ENCODE measurements at places on chromosomes 1 and 21.

DNA sequence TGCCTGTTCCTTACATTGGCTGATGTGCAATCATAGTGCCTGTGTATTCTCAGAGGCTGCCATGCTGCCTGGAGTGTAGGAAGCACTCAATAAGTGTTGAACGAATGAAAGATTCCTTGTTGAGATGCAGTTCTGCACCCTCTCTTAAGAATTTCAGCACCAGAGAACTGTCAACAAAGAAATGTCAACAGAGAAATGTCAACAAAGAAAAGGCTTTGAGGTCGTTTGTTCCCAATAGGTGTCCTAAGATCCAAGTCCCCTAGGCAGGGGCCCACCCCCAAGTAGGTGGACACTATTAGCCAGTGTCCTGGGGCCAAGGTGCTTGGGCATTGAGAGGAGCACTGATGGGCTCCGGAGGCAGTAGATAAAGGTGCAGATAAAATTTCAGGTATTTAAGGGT is 12.6 kb downstream of the KCND3 start:
- H3K27ac ChIP-seq, result no peak overlapping the region
- peaks cover 89% of the 10 kb centered on the region for H3K27me3 ChIP-seq
- DNase-seq, result no peak
- H3K4me3 ChIP-seq, result no peak overlapping the region
- no peaks in the 10 kb centered on the region for H3K4me1 ChIP-seq
- peaks cover under 1% of the 10 kb centered on the region for H3K36me3 ChIP-seq

DNA sequence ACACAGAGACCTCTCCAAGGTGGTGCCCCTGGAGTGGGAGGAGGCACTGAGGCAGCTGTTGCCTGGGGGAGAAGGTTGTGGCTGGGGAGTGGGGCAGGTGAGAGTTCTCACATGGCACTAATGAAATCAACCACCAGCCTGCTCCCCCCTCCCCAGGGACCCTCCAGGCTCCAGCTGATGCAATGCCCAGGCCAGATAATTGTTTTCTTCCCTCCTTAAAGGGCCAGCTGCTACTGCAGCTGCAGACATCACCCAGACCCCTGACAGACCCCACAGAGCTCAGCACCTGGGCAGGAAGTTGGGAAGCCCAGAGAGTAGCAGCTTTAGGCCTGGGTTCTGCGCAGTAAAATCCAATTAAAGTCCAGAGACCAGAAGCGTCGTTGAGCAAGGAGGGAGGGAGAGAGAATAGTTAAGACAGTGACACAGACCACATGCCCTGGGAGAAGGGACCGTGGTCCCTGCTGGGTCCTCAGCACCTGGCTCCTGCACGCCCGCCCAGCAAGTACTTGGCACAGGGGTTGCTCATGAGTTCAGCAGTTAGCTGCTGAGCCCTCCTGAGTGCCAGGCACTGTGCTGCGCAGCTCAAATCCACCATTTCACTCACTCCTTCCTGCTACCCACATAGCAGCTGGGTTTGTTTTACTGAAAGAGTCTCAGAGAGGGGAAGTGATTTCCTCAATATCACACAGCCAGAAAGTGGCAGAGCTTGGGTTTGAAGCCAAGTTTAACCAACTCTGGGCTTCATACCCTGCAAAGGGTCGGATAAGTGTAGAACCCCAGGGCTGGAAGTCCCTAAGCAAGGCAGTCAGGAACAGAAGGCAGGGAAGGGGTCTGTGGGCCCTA is 1.9 kb downstream of the RIMS3 start:
- H3K4me1 ChIP-seq, result peaks cover 11% of the 10 kb centered on the region
- H3K36me3 ChIP-seq, result no peaks in the 10 kb centered on the region
- no peak for DNase-seq

- H3K27ac ChIP-seq, result no peak overlapping the region
- H3K4me3 ChIP-seq, result no peak overlapping the region
- DNase-seq, result no peak
- H3K4me1 ChIP-seq, result no peaks in the 10 kb centered on the region
- H3K36me3 ChIP-seq, result no peaks in the 10 kb centered on the region
- H3K27me3 ChIP-seq, result no peaks in the 10 kb centered on the region
Measured at GRCh38 chr1:71572038-71572437, 491.2 kb upstream of the ZRANB2 start.

DNA sequence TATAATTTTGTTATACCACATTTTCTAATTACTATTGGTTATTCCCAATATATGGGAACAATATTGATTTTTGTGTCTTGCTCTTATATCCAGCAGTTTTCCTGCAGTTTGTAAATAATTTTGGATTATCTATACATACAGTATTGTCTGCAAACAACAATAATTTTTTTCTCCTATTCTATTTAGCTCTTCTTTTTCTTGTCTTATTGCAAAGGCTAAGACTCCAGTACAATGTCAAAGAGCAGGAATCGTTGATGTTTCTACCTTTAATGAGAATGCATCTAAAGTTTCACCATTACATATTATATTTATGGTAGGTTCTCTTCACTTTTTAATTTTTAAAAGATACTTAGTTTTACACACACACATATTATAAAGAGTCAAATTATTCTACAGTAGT is 4.1 kb upstream of the AVPR1B start:
- peaks cover 52% of the 10 kb centered on the region for H3K27me3 ChIP-seq
- no peak overlapping the region for H3K4me3 ChIP-seq
- DNase-seq, result no peak
- peaks cover 7% of the 10 kb centered on the region for H3K36me3 ChIP-seq
- no peak overlapping the region for H3K27ac ChIP-seq

DNA sequence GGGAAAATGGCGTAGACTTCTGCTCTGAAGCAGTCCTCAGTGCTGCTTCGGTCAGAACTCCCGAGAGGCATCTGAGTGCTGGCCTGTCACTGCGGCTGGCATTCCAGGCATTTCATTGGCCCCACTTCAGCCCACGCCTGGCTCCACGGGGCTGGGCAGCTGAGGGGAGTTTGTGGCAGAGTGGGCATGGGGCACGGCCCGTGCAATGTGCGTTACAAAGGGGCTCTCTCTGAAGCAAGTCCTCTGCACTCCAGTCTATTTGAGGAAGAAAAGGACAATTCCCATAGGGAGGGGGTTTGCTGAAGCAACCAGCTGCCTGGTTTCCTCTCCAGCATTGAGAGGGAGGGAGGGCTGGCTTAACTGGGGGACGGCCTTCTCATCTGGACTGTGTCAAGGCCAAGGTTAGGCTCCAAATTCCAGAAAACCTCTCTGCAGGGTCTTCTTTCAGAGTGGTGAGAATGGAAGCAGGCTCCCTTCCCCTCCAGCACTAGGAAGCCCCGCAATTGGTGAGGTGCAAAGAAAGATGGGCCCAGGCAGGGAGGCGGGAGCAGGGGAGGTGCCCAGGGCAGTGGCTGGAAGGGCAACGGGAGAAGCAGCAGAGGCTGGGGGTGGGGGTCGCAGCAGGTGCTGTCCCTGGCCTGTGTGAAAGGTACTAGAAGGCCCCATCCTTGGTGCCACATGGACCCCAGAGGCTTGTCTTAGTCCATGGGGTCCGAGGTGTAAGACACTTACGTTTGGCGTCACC is 21.1 kb upstream of the GPR157 start:
- H3K27me3 ChIP-seq, result no peaks in the 10 kb centered on the region
- no peak for DNase-seq
- no peaks in the 10 kb centered on the region for H3K36me3 ChIP-seq
- H3K27ac ChIP-seq, result no peak overlapping the region

GRCh38 chr1:220300442-220301121 is 28.3 kb upstream of the RAB3GAP2 start:
- H3K36me3 ChIP-seq, result no peaks in the 10 kb centered on the region
- no peak for DNase-seq
- peaks cover 2% of the 10 kb centered on the region for H3K4me1 ChIP-seq
- peaks cover 42% of the 10 kb centered on the region for H3K27me3 ChIP-seq
- no peak overlapping the region for H3K27ac ChIP-seq
- no peak overlapping the region for H3K4me3 ChIP-seq

DNA sequence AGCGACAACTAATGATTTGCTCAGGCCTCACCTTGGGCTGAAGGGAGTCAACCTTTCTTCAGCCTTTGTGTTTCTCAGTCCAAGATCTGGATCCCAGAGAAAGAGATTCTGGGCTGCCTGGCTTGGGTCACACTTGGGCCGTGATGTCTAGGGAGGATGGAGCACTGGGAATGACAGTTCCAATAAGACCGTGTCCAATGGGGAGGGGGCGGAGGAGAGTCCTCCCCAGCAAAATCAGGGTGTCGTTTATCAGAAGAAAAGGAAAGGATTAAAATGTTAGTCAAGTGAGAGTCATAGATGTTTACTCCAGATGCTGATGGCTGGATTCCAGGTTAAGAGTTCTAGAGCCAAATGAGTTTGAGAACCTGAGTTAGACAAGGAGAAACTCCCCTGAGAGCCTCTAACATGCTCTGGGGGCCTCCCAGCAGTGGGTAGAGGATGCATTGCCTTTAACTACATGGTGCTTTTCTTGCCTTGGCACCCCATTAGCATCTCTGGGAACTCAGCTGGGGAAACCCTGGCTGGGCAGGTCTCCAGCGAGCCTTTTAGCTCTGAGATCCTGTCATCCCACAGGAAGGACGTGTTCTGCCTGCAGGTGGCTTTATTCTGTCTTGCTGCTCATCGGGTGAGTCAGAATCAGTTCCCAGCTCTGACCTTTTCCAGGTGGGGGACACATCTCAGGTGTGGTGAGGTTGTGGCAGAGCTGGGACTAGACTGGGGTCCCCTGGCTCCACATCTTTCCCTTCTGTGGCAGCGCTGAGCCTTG is 22.2 kb downstream of the NIPAL3 start:
- peaks cover 29% of the 10 kb centered on the region for H3K4me1 ChIP-seq
- no peaks in the 10 kb centered on the region for H3K27me3 ChIP-seq
- no peak for DNase-seq
- H3K36me3 ChIP-seq, result peaks cover 9% of the 10 kb centered on the region
- H3K4me3 ChIP-seq, result no peak overlapping the region
- peak overlapping the region; percentile 65 for H3K27ac ChIP-seq

DNA sequence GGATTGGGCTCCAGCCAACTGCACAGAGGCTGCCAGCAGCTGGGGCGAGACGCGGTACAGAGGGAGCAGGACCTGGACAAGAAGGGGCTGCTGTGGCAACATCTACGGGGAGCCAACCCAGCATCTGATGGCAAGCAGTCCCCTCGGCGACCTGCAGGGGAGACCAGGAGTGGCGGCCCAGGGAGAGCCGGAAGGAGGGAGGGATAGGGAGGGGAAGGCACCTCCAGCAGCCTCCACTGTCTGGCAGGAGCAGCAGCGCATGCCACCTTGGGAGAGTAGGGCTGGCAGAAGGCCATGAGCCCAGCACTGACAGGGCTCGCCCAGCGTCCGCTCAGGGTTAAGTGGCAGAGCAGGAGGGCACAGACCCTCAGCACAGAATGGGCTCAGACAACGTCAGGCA is 17.3 kb downstream of the CHD5 start:
- peaks cover 73% of the 10 kb centered on the region for H3K27me3 ChIP-seq
- no peak for DNase-seq
- no peak overlapping the region for H3K4me3 ChIP-seq

- peaks cover 32% of the 10 kb centered on the region for H3K4me1 ChIP-seq
- H3K4me3 ChIP-seq, result peak overlapping the region; percentile 73
- no peak for DNase-seq
- H3K27ac ChIP-seq, result peak overlapping the region; percentile 71
- no peaks in the 10 kb centered on the region for H3K27me3 ChIP-seq
- peaks cover 9% of the 10 kb centered on the region for H3K36me3 ChIP-seq
Measured at GRCh38 chr1:221739018-221739676, 2.7 kb downstream of the DUSP10 start.

DNA sequence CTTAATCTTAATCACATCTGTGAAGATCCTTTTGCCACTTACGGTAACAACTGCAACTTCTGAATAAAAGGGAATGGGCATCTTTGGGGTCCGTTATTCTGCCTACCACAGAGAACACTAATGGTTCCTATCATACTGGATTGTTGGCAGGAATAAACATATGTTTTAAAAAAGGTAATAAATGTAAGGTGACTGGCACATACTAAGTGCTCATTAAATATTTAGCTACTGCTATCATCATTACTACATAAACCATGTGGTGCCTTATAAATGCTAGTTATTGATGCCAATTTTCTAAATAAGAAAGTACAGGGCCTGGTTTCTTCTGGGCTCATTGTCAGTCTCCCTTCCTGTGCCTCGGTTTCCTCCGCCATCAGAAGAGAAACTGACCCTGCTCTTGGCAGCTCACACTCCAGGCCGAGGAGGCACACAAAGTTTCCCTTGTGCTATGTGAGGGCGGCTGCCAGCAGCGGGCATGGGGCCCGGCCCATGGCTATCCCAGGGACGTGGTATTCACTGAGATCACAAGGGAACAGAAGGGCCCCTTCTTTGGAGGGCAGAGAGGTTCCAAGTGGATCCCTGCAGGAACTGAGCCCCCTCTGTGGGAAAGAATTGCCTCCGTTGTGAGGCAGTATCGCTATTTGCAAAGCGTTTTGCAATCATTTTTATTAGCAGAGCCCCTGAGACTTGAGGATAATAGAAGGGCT is 26.2 kb downstream of the NAV1 start:
- H3K36me3 ChIP-seq, result peaks cover 2% of the 10 kb centered on the region
- H3K4me3 ChIP-seq, result no peak overlapping the region
- no peaks in the 10 kb centered on the region for H3K27me3 ChIP-seq
- H3K4me1 ChIP-seq, result no peaks in the 10 kb centered on the region
- no peak overlapping the region for H3K27ac ChIP-seq

- H3K4me3 ChIP-seq, result peak overlapping the region; percentile 58
- no peaks in the 10 kb centered on the region for H3K4me1 ChIP-seq
- no peaks in the 10 kb centered on the region for H3K36me3 ChIP-seq
Measured at GRCh38 chr1:15836772-15837669, 10.5 kb upstream of the SPEN start.

DNA sequence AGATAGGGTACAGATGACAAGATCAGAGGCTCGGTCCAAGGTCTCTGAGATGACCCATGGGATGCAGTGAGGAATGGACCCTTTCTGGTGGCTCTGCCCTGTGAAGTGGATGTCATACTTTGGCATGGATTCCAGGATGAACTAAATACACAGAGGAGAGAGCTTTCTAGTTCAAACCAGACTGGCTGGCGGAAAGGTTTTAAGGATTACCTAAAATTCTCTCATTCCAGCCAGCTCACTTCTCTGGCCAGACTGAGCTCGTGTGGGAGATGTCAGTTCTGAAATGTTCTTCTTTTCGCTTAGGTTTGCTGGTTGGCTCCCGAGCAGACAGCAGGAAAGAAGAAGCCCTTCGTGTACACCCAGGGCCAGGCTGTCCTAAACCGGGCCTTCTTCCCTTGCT is 6.2 kb downstream of the RNPEP start:
- no peak for DNase-seq
- no peaks in the 10 kb centered on the region for H3K27me3 ChIP-seq
- peaks cover 6% of the 10 kb centered on the region for H3K36me3 ChIP-seq
- peaks cover 14% of the 10 kb centered on the region for H3K4me1 ChIP-seq

GRCh38 chr1:41627491-41628280 is 143.2 kb upstream of the EDN2 start:
- no peak overlapping the region for H3K4me3 ChIP-seq
- H3K27ac ChIP-seq, result no peak overlapping the region
- DNase-seq, result no peak
- no peaks in the 10 kb centered on the region for H3K27me3 ChIP-seq
- peaks cover 5% of the 10 kb centered on the region for H3K36me3 ChIP-seq

- H3K27ac ChIP-seq, result no peak overlapping the region
- H3K4me1 ChIP-seq, result peaks cover 2% of the 10 kb centered on the region
- no peaks in the 10 kb centered on the region for H3K36me3 ChIP-seq
- DNase-seq, result no peak
- peaks cover 16% of the 10 kb centered on the region for H3K27me3 ChIP-seq
Measured at GRCh38 chr1:203544485-203544884, 50.5 kb downstream of the OPTC start.

- no peak for DNase-seq
- no peak overlapping the region for H3K27ac ChIP-seq
- H3K4me3 ChIP-seq, result no peak overlapping the region
- no peaks in the 10 kb centered on the region for H3K27me3 ChIP-seq
Measured at GRCh38 chr1:82755671-82756070, 954.9 kb downstream of the ADGRL2 start.

Data from T-helper 17 cell (primary cell).